ENCODE measurements at places on chromosomes 3 and 15.

DNA sequence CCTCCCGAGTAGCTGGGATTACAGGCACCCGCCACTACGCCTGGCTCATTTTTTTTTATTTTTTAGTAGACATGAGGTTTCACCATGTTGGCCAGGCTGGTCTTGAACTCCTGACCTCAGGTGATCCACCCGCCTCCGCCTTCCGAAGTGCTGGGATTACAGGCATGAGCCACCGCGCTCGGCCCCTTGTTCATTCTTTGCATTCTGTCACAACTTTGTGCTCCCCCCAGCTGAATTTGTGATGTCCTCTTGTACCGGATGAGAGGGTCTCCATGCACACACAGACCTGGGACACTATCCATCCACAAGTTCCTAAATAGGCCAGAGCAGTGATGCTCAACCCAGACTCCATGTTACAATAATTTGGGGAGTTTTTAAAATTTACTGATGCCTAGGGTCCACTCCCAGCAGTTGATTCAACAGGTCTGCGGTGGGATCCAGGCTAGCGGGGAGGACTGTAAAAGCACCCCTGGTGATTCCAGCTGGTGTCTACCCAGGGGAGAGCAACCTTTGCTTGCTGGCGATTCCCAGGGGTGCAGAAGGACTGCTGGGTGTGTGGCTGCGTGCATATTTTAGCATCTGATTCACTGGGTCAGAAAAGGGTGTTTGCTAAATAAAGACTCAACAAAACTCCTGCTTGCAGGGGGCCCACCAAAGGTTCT is 1.0 kb downstream of the RASSF1 start:
- no peak for DNase-seq

- no peak for DNase-seq
These were observed 306.0 kb downstream of the WDR72 start for GRCh38 chr15:53453253-53454105.

DNA sequence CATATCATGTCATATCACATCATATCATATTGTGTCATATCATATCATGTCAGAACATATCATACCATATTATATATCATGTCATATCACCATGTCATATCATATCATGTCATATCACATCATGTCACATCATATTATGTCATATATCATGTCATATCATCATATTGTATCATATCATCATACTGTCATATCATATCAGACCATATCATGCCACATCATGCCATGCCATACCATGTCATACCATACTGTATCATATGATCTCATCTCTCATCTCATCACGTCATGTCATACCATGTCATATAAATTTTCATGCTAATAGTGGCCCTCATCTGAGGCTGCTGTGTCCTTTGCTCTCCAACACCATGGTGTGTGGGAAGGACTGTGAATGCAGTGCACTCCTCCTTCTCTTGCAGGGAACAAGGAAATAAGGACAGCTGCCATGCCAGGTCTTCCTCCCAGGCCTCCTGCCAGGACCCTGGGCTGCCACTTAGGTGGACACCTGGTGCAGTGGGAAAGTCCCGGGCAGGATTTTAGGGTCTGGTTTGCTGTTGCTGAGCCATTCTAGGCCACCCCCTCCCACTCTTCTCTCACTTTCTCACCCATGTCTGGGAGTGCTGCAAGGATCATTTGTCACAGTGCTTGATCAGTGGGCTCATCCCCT is 72.4 kb upstream of the TRPM1 start:
- DNase-seq, result no peak

DNA sequence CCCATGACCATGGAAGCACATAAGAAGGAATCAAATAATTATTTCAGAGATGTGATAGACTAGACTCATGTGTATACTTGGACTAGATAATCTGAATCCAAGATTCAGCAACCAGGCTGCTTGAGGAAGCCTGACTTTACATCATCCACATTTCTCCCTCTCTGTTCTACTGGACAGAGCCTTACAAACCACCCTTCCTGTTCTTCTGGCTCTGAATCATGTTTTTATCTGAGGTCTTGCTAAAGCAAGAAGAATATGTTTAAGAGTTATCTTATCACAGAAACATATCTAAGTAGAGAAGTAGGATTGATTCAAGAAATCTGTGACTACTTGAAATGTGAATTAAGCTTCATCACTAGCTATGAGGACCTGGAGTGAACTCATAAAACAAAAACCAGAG is 71.1 kb upstream of the SLC24A5 start:
- no peak for DNase-seq

- DNase-seq, result no peak
These were observed 17.7 kb downstream of the TTC21A start for GRCh38 chr3:39124876-39125840.

- no peak for DNase-seq
These were observed 22.0 kb downstream of the SST start for GRCh38 chr3:187648177-187648576.

- DNase-seq, result no peak
These were observed 3.1 kb upstream of the CFAP20DC start for GRCh38 chr3:59052803-59053411.

- no peak for DNase-seq
These were observed 81.5 kb downstream of the DLG1 start for GRCh38 chr3:197216914-197217313.

DNA sequence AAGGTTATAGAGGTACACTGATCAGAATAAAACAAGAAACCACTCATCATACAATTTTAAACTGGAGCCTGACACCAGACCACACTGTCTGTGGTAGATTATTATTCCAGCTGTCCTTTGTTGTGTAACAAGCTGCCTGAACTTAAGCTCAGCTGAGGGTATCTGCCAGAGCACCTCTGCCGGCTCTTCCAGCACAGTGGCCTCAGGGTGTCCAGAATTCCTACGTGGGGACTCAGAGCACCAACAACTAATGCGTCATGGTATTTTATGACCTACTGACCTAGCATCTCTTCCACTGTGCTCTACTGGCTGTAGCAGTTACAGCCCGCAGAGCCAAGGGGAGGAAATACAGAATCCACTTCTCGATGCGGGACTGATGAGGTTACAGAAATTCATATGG is 15.6 kb upstream of the RAF1 start:
- no peak for DNase-seq

GRCh38 chr3:186930641-186931531 is 560 bp downstream of the ST6GAL1 start:
- DNase-seq, result peak; percentile 26

DNA sequence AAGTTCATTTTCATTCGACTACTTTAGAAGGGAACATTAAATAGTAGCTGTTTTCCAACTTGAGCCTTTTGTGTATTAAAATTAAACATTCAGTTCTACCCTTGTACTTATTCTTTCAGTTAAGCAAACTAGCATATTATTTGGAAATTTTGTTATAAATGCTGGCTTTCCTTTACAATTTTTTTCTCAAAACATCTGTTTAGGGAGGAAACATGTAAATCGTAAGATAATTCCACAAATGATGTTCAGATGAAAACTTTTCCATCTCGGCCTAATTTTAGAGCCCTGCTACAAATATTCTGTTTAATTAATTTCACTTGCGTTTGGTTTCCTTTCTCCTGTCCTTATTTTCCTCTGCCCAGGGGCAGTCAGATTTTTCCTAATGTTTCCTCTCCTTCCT is 476.2 kb upstream of the RGMA start:
- no peak for DNase-seq

DNA sequence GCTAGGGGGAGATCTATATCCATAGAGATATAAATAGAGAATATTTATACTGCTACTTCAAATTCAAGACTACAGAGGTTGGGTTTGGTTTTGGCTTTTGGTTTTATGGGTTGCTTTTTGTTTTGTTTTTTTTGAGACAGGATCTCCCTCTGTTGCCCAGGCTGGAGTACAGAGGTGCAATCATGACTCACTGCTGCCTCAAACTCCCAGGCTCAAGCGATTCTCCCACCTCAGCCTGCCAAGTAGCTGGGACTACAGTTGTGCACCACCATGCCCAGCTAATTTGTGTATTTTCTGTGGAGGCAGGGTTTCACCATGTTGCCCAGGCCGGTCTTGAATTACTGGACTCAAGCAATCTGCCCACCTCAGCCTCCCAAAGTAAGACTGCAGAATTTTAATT is 3.9 kb upstream of the UBL7 start:
- no peak for DNase-seq

GRCh38 chr3:196115678-196116083 is 33.8 kb upstream of the TFRC start:
- DNase-seq, result no peak

DNA sequence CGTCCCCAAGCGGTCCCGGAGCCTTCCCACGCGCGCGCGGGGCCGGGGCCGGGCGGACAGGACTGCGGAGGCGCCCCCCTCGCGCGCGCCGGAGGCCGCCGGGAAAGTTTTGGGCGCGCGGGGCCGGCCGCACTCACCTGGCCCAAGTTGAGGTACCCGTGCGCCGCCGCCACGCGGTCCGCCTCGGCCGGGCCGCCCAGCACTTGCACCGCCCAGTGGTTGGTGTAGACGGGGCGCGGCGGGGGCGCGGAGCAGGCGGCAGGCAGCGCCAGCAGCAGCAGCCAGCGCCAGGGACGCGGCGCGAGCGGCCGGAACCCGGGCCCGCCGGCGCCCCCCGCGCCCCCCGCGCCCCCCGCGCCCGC is 289 bp downstream of the PCSK6 start:
- DNase-seq, result no peak

DNA sequence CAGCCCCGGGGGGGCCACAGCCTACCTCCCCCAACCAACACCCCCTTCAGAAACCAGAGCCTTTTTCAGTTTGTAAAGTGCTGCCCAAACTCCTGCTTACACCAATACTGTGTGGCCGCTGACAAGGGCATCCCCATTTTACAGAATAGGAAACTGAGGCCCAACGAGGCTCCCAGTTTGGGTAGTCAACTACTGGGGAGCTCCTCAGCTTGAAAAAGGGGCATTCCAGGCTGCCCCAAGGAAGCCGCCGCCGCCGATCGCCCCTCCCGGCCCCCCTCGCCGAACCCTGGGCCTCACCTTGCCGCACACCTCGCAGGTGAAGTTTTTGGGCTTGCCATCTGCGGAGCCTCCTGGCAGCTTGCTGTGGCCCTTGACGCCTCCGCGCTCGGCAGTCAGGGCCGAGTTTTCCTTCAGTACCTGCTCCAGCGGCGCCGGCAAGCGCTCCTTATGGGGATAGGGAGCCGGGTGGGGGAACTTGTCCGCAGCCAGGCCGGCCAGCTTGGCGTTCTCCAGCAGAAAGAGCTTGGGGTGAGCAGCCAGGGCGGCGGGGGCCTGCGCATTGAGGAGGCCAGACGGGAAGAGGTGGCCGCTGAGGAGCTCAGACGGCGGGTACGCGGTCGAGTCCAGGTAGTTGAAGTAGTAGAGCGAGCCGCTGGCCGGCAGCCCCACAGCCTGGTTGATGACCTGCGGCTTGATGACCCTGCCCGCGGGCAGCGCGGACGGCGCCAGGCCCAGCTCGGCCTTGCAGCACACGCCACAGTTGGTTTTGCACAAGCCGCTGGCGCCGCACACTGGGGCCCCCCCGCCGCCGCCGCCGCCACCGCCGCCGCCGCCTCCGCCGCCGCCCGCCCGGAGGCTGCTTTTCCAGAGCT is 1.4 kb downstream of the FEZF2 start:
- no peak for DNase-seq

GRCh38 chr3:37210230-37210629 is 35.8 kb upstream of the LRRFIP2 start:
- DNase-seq, result no peak
